CD4-positive, CD25-positive, alpha-beta regulatory T cell (primary cell): ENCODE measurements at places on chromosomes 7 and 10. TPM values are rescaled to one million over a fixed set of nuclear protein-coding genes. Genes with fewer than 3 reads are reported as not detected.
A peak's percentile ranks its signal among the peaks of the same experiment; 100 is the strongest.

PRTFDC1 gene
- polyA plus RNA-seq, result not detected

- DNase-seq, result no peak
Observed at GRCh38 chr7:134355927-134356326, 39.2 kb upstream of the SLC35B4 start.

- DNase-seq, result no peak
Observed at GRCh38 chr7:1724118-1724910, 54.2 kb downstream of the ELFN1 start.

GRCh38 chr10:98045785-98046389 is 15.5 kb upstream of the CRTAC1 start:
- DNase-seq, result peak; percentile 54

GRCh38 chr10:87503401-87503800 is 1.3 kb upstream of the MINPP1 start:
- DNase-seq, result no peak
